Urinary bladder (tissue), 4 donors: ENCODE measurements at places on chromosomes 16 and 17. TPM values are rescaled to one million over a fixed set of nuclear protein-coding genes. Genes with fewer than 3 reads are reported as not detected.

DNA sequence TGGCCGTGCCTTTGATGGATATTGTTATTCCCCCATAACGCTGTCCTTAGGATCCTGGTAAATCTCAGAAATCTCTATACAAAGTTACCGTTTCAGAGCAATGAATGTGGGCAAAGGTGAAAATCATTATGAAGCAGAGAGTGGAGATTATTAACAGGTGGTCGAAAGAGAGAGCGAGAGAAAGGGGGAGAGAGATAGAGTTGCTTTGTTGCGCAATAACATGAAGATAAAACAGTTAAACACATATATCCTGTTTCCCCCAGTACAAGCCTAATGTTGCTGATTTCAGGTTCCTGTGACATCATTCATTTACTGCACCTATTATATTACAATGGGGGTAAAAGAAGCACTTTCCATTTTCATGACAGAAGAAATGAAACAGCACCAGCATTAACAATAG is 535.4 kb upstream of the RBFOX1 start:
- no peak for DNase-seq

The FBXO39 gene
- 0.90 TPM for total RNA-seq

The CASKIN1 gene
- 0.69 TPM for total RNA-seq

DNA sequence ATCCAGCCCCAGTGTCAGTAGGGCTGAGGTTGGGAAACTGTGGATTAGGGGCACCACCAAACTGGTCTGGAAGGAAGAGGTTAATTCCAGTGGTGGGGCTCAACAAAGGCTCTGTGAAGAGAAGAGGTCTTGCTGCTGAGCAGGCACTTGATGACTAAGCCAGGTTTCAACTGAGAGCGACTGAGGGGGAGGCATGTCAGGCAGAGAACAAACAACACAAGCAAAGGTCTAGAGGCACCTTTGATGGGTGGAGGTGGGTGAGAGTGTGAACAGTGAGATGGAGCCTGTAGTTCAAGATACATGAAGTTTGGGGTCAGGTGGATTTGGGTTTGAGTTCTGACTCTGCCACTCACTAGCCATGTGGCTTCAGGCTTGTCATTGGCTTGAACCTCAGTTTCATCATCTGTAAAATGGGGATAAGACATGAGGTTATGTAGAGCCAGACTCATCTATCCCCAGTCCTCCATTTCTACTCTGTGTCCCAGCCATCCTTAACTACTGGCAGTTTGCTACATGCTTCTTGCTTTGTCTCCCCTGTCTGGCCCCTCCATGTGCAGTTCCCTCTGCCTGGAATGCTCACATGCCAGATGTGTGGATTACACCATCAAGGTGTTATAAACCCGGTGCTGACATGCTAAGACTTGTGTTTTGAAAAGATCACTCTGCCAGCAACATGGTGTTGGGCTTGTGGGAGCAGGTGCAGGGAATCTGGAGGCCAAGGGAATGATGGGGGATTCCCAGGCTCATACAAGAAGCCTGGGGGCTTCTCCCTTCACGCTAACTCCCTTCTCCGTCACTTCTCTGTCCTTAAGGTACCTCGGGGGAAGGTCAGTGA is 3.0 kb upstream of the RMI2 start:
- DNase-seq = no peak

DNA sequence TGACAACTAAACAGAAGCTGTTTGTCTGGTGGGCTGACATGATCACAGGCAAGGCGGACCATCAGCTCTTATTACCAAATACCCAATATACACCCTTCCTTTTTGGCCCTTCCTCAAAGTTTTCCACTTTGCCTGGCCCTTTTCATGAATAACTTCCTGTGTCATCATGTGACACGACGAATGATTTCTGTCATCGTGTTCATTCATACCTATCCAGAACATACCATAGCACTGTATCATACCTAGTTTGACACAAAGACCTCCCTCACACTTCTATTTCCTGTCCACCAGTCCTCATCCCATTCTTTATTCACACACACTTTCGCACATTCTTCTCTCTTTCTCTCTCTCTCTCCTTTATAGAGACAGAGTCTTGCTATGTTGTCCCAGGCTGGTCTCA is 131.8 kb downstream of the STX8 start:
- no peak for DNase-seq

The FOXJ1 gene
- total RNA-seq = 0.90 TPM

DNA sequence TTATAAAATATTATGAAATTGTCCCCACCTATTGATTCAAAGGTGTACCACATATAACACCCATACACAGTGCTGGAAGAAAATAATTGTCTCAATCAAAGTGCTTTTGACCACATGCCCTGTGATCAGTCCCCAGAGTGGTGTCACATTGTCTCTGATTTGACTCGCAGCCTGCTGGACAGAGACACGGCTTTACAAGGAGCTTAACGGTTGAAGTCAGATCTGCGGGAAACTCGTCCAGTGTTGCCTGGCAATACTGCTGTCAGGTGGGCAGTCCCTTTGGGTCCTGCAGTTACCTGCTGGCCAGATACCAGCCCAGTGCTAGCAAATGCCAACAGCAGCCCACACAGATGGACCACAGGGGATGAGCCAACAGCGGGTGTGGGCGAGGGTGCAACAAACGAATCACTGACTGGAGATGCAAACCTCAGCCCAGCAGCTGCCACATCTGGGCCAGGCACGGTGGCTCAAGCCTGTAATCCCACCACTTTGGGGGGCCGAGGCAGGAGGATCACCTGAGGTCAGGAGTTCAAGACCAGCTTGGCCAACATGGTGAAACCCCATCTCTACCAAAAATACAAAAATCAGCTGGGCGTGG is 26.2 kb upstream of the SSTR2 start:
- no peak for DNase-seq

DNA sequence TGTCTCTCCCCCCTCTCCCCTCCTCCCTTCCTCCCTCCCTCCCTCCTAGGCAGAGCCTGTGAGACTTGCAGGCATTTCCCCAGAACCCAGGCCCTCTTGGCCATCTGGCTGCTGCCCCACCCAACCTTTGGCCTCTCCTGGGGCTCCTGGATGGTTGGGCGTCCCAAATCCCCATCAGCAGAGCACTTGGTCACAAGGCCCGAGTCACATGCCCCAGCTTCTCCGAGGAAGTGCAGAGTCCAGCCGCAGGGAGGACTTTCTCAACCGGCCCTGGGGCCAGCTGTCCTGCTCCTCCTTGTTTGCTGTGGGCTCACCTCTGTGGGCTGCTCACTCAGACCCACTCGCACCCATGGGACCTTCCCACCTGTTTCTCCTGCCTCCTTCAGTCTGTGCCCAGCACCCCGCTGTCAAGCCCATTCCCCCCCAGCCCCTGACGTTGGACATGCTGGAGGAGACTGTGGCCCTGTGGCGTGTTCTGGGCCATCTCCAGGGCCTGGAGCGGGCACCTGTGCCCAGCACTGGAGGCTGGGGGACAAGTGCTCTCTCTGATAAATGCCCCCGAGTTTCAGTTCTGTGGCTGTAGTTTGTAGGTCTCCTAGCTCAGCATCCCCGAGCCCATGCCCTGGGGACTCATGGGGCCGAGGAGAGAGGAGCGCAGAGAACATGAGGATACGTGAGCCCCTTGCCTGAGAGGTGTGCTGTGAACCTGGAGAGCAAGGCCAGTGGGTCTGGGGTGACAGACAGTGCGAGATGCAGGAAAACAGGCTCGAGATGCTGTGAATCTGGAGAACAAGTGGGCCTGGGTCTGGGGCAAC is 42.3 kb upstream of the ZNF750 start:
- DNase-seq = no peak

DNA sequence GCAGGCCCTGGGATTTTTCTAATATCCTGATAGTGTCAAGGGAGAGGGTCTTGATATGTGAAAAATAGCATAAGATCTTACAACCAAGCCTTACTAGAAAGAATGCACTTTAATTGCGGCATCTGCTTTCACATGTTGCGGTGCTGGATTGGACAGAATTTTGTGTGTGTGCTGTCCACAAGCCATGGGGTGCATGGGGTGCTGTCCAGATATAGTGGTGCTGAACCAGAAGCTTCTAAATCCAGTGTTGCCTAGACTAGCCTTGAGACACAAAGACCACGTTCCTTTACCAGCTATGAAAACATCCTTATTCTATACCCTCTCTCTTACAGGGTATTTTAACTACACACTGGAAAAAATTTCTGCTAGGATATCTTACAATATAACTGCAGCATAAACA is 244.0 kb downstream of the TMEM114 start:
- no peak for DNase-seq

The KRT34 gene
- total RNA-seq = not detected

The ENPP7 gene
- total RNA-seq = not detected

The CCL4L2 gene
- 2.0 TPM for total RNA-seq

DNA sequence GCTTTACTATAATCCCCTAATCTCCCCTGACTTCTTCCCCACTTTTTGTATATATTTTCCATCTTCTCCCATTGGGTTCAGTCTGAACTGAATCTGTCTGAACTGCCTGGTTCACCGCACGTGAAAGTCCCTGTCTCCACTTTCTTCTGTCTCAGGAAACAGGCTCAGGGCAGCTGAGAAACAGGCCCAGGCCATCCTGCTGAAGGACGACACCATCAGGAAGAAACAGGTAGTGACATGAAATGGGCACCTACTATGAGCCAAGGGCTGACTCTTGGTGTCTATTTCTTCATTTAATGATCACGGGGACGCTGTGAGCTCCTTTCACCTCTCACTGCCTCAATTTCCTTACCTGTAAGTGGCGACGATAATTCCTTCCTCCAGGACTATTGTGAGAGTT is 90.5 kb upstream of the HSBP1 start:
- DNase-seq = no peak

DNA sequence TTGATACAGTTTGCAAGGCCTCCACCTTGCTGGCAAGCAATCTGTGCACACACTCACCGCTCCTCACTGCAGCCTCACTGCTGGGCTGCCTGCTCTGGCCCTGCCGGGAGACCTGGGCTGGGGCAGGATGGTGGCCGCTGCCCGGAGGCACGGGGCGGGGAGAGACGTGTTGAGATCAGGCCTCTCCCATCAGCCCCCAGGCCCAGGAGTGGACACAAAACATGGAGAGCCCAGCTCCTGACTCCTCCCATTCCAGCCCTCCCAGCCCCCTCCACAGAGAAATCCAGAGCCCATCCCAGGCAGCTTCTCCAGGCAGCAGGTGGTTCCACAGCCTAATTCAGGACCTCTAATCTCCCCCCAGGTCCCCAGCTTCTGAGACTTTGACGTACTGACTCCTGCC is 23.1 kb upstream of the RPL38 start:
- no peak for DNase-seq

DNA sequence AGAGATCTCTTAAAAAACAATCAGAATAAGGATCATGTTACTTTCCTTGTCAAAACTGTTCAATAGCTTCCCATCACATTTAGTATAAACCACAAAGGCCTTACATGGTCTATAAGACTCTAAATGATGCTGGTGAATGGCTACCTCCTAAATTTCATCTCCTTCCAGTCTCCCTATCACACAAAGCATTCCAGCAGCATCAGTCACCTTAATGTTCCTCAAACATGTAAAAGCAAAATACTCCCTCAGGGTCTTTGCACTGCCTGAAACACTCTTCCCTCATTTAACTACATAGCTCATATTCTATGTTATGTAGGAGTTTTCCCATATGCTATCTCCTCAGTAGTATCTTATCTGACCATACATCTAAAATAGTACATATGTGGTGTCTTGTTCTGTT is 53.5 kb upstream of the INTS2 start:
- DNase-seq = no peak

DNA sequence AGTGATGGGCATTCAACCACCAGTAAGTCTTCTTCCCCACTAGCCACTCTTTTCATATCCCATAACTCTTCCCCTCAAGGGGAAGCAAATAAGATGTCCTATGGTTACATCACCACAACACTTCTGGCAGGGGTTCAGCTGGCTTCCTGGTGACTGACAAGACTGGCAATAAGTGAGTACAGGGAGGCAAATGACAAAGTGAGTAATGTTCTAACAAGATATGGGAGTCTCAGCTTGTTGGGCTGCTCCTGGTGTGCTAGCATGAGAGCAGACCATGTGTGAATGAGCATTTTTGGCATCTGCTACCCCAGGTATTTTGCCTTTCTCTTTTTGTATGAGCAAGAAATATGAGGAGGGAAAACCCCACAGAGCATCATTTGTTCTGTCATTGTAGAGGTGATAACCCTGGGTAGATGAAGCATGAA is 9.9 kb downstream of the TMIGD1 start:
- DNase-seq = no peak

The BAIAP3 gene
- total RNA-seq = 0.63 TPM

GRCh38 chr17:79033741-79034501 is 10.0 kb downstream of the C1QTNF1 start:
- no peak for DNase-seq

- DNase-seq = no peak
These were observed at the start of gene SLC6A2 for GRCh38 chr16:55655897-55656681. Gene SLC6A2, plus strand, starts transcription at chr16:55655988. Its CDS starts 707 bp downstream, at chr16:55656695.

The ITPRIPL2 gene
- total RNA-seq = 63.5 TPM

- DNase-seq = no peak
These were observed 10.4 kb downstream of the NCBP3 start for GRCh38 chr17:3835410-3836229.

DNA sequence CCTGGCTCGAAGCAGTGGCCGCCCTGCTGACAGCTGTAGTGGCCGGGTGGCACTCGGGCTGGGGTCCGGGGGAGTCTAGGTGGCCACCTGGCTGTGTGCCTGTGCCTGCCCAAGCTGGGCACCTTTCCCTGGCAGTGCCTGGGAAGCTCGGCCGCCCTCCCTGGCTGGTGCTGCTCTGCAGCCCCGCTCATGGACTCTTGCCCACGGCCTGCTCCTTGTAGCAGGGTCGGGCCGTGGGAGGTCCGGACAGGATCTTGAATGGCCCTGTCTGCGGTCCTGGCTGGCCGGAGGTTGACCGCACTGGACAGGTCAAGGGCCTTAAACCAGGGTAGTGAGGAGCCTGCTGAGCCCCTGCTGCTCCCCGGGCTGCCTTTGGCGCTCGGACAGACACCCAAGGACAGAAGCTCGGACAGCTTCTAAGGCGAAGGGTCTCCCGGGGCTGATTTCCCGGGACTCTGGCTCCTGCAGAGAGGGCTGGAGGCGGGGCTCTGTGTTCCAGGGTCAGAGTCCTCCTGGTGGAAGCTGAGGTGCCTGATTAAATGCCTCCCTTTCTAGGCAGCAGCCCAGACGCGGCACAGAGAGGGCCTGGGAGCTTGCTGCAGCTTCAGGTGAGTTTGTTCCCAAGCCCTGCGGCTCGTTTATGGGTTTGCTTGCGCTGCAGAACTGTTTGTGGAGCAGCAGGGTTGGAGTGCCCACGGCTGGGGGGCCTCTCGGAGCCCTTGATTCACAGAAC is 6.0 kb downstream of the CAPN15 start:
- DNase-seq = no peak

GRCh38 chr17:32191306-32191705 is 49.0 kb downstream of the RHOT1 start:
- DNase-seq = no peak

DNA sequence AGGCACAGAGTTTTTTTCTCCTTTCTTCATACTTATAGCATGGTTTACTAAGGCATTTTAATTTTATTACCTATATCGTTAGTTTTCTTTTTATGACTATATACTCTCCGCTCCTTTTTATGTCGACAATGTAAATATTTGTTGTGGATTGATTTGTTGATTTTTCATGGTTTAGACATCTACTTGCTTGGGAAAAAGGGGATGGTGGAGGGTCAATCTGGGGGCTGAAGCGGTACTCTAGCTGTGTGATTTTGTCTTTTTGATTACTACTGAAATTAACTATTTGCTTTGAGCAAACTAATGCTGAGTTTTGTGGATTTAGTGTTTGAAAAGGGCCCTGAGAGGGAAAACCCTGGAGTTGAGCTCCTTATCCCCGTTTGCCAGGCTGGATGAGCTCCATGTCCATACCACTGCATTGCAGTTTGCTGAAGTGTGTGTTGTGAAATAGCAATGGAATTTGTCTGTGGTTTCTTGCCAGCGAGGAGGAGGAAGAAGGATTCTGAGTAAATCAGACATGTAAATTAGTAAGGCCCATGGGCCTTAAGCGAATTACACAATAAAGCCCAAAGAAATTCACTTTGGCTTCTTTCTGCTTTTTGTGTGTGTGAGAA is 72.0 kb downstream of the FTO start:
- DNase-seq = no peak

The TNFRSF17 gene
- total RNA-seq = not detected
